ENCODE measurements at places on chromosomes 12 and 14.
A peak's percentile ranks its signal among the peaks of the same experiment; 100 is the strongest.

GRCh38 chr14:67928375-67928774, 108.8 kb downstream of the RAD51B start:
- no peak for DNase-seq

DNA sequence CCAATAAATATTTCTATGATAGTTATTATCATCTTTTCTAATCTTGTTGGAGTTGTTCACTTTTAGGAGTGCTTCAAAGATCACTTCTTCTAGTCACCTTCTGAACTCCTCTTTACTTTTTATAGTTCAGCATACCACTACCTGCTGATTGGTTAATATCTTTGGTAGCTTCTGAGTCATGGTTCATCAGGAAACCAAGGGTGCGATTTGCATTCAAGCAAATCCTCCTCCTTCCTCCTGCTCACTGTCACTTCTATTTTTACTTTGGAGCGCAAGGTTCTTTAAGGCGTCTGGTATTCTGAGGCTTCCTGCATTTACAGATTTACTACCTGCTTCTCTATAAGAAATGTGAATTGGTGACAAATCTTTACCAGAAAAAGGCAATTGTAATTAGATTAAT, 24.0 kb downstream of the SYT1 start:
- peak; percentile 58 for DNase-seq

DNA sequence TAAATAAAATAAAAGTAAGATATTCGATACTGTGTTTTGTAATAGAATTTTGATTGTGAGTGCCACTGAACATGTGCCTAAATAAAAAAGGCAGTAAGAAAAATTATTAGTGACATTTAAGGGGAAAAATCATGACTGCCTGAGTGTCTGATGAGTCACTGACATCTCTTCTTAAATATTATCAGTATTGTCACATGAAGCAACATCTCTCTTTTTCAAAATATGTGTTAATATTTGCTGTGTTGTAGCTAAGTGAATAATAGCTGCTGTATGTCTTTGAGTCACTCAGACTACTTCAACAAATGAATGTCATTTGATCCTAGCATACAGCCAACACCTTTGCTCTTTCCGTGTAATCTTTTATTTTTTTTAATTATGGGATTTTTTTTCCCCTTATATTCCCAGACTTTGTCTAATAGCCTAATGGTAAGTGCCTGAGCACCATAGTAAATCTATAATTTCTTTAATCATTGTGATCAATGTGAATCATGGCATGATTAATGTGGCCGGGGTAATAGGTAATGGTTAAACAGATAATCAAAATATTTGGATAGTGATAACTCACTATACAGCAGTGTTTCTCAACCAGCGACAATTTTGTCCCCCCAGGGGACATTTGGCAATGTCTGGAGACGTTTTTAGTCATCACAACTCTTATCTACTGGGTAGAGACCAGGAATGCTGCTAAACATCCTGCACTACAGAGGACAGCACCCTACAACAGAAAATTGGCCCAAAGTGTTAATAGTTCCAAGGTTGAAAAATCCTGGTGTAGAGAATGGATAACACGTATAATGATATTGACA, 11.7 kb upstream of the OTX2 start:
- no peak for DNase-seq

- DNase-seq = no peak
Observed at GRCh38 chr12:106049546-106049945, 89.2 kb downstream of the NUAK1 start.

GRCh38 chr12:117470804-117471203, 109.4 kb upstream of the NOS1 start:
- no peak for DNase-seq

DNA sequence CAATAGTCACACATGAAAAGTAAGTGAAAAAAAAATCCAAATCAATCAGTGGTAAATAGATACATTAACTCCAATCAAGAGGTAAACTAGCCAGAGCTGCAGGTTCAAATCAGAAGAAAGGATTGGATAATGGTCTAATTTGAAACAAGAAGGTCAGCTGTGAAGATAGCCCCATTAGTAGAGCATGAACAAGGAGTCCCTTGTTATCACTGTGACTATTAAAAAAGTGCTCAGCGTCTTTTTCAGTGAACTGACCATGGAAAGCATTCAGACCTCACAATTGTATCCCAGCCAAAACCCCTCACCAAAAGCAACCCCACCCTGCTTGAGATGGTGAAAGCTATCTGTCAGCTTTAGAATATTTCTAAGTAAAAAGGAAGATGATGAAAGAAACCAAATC, 125.0 kb upstream of the EGLN3 start:
- no peak for DNase-seq

GRCh38 chr14:103385929-103386712, 906 bp downstream of the MARK3 start:
- DNase-seq = no peak

DNA sequence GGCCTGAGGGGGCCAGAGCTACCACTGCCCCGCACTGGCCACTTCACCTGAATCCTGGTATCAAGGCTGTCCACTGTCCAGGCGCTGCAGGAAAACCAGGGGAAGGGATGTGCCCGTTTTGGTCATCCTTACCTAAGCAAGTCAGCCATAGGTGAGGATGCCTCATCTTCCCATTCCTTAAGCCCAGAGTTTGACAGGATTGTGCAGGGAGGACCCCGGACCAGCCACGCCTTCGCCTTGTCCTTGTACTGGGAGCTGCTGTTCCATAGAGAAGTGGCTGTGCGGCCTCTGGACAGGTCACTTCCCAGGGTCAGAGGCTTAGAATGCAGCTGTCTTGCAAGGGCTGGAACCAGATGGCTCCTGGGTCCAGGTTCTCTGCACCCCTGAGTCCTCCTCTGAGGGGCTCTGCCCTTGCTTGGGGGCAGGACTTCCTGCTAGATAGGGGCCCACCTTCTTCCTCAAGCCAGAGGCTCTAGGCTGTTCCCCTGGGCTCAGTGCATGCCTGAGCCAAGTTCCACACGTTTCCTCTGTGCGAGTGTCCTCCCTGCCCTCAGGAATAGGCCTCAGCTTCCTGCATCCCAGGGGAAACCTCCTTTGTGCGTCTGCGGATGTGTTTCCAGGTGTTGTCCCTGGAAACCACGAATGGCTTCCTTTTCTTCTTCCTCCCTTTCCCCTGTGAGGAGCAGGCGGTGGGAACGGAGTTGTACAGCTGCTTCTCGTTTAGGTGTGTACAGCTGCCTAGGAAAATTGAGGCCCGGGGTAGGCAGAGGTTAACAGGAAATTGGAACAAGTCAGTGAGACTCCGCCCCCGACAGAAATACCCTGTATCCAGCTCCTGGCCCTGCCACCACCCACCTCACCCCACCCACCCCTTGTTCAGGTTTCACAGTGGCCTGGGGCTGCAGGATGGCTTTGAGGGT, 54.3 kb upstream of the RIN3 start:
- no peak for DNase-seq

- DNase-seq = no peak
Observed at GRCh38 chr12:24231298-24231697, 281.8 kb upstream of the SOX5 start.

DNA sequence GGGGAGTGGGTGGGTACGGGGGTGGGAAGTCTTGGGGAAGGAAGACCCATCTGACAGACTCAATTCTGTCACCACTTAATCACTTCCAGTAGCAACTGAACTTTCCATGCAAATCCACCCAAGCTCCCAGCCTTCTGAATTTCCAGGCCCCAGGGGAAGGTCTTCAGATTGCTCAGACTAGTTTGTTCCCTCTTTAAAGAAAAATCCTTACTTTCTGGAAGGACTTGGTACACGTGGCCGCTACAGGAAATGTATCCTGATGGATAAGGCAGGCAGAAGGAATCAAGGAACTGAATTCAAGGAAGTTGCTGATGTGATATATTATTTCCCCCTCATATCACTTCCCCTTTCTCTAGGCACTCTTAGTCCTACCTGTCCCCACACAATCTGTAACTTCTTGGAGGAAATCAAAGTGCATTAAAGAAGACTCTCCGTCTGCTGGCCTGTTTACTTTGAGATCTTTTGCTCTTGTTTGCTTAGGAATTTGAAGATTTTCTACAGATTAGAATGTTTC, 6.4 kb downstream of the NFKBIA start:
- peak; percentile 59 for DNase-seq

DNA sequence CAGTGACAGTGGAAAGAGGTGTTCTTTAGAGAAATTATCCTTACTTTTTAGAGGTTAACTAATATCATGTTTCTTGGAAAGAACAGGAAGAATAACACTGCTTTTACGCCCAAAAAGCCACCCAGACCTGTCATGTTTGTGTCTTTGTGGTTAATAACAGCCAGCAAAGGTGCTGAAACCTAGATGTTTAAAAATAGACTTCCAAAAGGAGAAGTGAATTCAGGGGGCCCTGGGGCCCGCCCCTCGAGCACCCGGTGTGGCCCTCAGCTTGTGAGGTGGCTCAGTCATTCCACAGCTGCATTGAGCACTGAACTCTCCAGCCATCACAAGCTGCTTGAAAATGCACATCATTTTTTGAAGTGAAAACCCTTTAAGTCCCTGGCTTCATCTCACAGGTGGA, 20.8 kb upstream of the AMN start:
- peak; percentile 88 for DNase-seq

GRCh38 chr12:132268674-132269073, 60.7 kb downstream of the GALNT9 start:
- DNase-seq = no peak

DNA sequence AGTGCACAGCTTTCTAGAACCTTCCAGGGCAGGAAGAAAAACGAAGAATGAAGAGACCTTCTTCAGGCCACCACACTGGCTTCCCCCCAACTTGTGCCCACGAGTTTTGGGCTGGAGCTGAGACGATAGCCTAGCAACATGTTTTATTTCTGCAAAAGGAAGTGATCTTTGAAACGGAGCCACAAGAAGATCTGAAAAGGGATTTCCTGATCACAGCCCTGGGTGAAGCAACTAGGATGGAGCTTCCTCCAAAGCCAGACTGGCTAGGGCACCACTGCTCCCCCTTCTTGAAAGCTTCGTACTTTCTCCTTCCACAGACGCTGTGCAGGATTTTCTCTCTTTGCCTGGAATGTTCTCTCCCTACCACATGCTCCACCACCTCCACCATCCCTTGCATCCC, 418.3 kb downstream of the MED13L start:
- DNase-seq = no peak

- no peak for DNase-seq
Observed at GRCh38 chr14:67426161-67426560, 14.2 kb upstream of the PLEK2 start.

DNA sequence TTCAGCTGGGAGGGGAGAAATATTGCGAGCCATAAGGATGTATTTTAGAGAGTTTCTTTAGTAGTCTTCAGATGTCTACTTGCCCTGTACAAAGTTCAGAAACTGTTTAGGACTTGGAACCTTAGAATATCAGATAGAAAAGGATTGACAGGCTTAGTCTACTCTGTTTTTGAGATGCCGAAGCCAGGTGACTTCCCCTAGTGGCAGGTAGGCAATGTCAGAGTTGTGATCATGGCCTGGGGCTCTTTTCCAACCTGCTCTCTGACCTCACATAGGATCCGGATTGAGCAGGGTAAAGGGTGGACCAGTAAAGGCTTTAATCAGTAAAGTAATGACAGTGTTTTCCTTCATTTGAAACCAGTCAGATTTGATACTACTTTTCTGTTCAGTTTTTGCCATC, 59.6 kb downstream of the PRKCH start:
- DNase-seq = no peak

- DNase-seq = no peak
Observed at GRCh38 chr12:75822416-75822815, 209.2 kb downstream of the PHLDA1 start.

DNA sequence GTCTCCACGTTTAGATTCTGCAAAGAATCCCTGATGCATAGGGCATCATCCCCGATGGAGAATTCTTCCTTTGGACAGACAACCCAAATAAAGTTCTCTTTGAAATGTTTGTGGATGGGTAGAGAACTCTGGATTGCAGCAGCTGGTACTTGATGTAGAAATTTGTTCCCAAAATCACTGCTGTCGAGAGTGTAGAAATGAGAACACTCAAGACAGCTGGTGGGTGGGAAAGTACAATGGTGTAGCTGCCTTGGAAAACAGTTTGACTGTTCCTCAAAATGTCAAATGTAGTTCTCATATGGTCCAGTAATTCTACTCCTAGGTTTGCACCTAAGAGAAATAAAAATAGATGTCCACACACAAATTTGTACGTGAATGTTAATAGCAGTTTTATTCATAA, 671.5 kb upstream of the TMEM132C start:
- DNase-seq = no peak

GRCh38 chr14:104774453-104775072, 21.0 kb downstream of the AKT1 start:
- DNase-seq = no peak

GRCh38 chr12:119992129-119992705, 3.2 kb downstream of the BICDL1 start:
- DNase-seq = no peak

GRCh38 chr12:49557187-49557916, 10.6 kb downstream of the MCRS1 start:
- peak; percentile 20 for DNase-seq

GRCh38 chr14:60125918-60126317, 34.2 kb downstream of the PCNX4 start:
- no peak for DNase-seq

DNA sequence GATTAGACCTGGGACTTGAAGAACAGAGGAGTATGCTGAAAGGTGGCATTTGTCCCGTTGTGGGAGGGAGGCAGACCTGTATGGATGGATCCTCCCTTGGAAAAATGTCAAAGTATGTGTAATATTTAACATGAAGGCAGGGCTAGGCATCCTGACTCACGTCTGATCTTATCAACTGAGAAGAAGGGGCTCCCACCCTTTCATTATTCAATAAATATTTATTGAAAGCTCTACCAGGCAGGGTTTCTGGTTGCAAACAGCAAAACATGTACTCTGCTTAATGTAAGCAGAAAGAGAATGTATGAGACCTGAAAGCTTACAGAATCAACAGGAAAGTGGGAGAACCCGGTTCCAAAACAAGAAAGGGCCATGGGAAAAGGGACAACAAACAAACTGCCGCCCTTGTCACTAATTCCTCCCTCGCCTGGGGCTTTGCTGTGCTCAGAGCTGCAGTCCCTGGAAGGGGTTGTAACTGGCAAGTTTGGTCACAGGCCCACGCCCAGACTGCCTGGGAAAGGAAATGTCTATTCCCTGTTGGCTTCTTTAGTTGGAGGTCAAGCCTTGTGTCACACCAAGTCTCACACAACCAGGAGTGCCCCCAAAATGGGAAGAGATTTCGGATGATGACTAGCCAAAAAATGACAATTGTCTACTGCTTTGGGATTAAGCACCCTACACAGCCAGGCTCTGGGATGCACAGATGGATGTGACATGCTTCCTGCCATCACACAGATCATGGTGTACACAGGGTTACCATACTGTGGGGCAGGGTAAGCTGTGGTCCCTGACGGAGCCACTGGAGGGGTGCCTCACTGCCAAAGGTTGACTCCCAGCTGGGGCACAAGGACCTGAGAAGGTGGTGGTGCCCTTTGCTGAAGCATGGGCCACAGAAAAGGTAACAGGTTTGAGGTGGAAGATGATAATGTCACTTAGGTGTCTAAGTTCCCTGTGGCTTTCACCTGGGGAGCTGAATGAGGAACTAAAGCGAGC, 36.8 kb downstream of the RAB35 start:
- no peak for DNase-seq

- DNase-seq = peak; percentile 79
Observed at GRCh38 chr14:104827177-104828055, 26.5 kb downstream of the ZBTB42 start.

GRCh38 chr14:97306760-97307246, 509.6 kb downstream of the VRK1 start:
- DNase-seq = no peak
